Psoas muscle (tissue), 8 donors: ENCODE measurements at places on chromosomes 5 and 9. TPM values are rescaled to one million over a fixed set of nuclear protein-coding genes. Genes with fewer than 3 reads are reported as not detected.

- DNase-seq = peak; percentile 67
- H3K4me1 ChIP-seq = no peaks in the 10 kb centered on the region
- H3K27me3 ChIP-seq = no peaks in the 10 kb centered on the region
- H3K36me3 ChIP-seq = no peaks in the 10 kb centered on the region
- H3K27ac ChIP-seq = no peak overlapping the region
Observed at GRCh38 chr5:78698191-78698791, 49.7 kb upstream of the LHFPL2 start.

The MLLT3 gene
- 2.5 TPM for total RNA-seq

GRCh38 chr5:146003852-146004251 is 67.5 kb downstream of the SH3RF2 start:
- no peak overlapping the region for H3K27ac ChIP-seq
- no peak overlapping the region for H3K4me3 ChIP-seq
- no peak for DNase-seq
- H3K27me3 ChIP-seq = no peaks in the 10 kb centered on the region
- H3K36me3 ChIP-seq = no peaks in the 10 kb centered on the region
- no peaks in the 10 kb centered on the region for H3K4me1 ChIP-seq

- no peak overlapping the region for H3K4me3 ChIP-seq
- peaks cover 53% of the 10 kb centered on the region for H3K4me1 ChIP-seq
- no peak for DNase-seq
- no peaks in the 10 kb centered on the region for H3K36me3 ChIP-seq
Observed at GRCh38 chr9:94805585-94805984, 79.1 kb downstream of the AOPEP start.

The SPINK4 gene
- not detected for total RNA-seq

The ACER2 gene
- 1.3 TPM for total RNA-seq

GRCh38 chr5:72841756-72842535 is 25.5 kb downstream of the TNPO1 start:
- H3K27me3 ChIP-seq = no peaks in the 10 kb centered on the region
- H3K36me3 ChIP-seq = no peaks in the 10 kb centered on the region
- H3K4me1 ChIP-seq = peaks cover 77% of the 10 kb centered on the region
- DNase-seq = no peak

- no peaks in the 10 kb centered on the region for H3K27me3 ChIP-seq
- no peak for DNase-seq
- H3K27ac ChIP-seq = peak overlapping the region; percentile 82
Observed at GRCh38 chr9:113537229-113537810, 73.8 kb downstream of the RGS3 start.

- no peak overlapping the region for H3K4me3 ChIP-seq
- no peaks in the 10 kb centered on the region for H3K36me3 ChIP-seq
- H3K27me3 ChIP-seq = no peaks in the 10 kb centered on the region
- DNase-seq = peak; percentile 63
- H3K4me1 ChIP-seq = no peaks in the 10 kb centered on the region
Observed at GRCh38 chr5:111143910-111144309, 51.8 kb downstream of the WDR36 start.

The SPEF2 gene
- 0.66 TPM for total RNA-seq
